ENCODE measurements at places on chromosomes 13 and 19.
A peak's percentile ranks its signal among the peaks of the same experiment; 100 is the strongest.

DNA sequence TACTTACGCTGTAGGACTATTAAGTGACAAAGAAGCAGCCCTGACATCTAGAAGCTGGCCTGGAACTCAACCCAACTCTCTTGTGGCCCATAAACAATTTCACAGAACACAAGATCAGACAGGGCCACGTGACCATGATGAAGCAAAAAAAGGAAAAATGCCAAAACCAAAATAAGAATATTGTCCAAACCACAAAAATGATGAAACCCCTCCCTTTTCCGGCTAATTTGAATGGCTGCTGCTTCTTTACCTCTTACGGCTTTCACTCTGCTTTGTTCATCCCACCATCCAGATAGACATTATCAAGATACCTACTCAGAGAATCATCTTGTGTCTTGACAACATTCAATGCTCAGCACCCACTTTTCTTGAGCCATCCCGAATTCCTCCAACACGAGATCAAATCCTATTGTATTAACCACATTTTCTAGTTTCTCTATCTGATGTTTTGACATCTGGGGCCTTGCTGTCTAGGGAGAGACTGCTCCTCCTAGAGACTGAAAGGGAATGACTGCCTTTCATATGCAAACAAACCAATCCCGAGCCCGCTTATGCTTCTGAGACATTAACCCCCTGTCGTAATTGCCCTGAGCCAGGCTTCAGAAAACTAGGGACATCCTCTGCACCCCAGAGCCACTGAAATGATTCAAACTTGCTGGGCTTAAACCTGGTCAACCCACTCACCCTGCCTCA, 186.3 kb downstream of the TDRD3 start:
- no peak for DNase-seq

GRCh38 chr13:60538566-60538965, 141.5 kb downstream of the TDRD3 start:
- no peak for DNase-seq

GRCh38 chr13:113875837-113876281, 12.0 kb upstream of the GAS6 start:
- no peak for DNase-seq

DNA sequence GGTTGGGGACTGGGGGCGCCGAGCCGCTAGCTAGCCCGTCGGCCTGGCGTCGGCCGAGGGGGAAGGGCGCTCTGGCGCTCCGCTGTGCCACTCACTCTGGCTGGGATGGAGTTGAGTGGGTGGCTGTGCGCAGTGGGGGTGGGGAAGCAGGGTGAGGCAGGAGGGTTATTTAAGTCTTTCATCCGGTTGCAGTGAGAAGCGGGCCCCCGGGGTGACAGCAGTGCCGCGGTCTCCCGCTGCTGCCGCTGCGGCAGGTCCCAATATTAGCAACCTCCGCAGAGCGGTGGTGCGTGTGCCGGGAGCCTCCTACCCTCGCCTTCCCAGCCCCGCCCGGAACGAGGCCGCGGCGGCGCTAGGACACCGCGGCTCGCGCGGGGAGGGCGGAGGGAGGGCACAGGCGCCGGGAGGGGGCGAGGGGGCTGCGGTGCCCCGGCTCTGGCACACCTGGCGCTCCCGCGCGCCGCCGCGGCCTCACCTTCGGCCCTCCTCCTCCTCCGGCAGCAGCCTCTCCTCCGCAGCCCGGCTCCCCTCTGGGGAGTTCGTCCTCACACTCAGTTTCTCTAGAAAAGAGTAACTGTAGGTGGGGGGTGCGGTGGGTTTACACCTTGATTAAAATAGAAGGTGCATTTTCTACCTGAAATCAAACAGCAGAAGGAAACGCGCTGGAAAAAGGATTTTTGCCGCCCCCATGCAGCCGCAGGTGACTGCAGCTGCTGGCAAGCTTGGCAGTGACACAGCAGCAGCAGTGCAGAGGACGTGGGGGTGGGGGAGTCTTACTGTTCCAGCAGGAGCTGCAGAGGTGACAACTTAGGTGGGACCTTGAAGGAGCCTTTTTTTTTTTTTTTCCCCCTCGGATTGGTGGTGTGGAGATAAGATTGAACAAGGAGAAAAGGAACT, 4.5 kb downstream of the FGF9 start:
- peak; percentile 63 for DNase-seq

DNA sequence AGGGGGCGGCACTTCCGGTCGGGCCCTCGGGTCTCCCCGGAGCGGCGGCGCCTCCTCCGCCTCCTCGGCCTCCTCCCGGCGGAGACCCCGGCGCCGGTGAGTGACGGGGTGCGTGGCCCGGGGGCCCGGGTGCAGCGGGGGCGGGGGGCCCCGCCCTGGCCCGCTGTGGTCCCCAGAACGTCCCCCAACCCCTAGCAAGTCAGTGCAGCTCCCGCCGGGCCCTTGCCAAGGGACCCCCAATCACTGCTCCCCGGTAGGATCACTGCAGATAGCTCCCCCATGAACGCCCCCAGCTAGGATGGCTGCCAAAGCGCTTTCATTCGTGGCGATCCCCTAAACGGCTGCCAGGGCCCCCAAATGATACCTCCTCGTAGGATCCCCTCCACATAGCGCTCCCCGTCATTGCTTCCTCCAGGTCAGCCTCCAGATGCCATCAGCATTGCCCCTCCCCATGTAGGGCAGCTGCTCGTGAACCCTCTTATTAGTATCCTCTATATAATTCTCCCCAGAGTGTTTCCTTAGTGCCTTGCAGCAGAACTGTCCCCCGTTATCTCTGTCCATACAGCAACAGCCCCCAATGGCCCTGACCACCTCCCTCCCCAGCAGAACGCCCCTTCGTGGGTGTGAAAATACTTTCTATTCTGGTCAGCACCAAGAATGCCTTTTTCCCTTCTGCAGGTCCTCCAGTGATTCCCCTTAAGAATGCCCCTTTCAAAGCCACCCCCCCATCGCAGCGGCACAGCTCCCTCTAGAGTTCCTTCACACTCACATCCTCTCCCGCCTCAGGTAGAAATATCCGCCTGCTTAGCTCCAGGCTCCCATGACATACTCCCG, at the start of gene ZNF865:
Gene ZNF865, plus strand, starts transcription at position 11 of the 834 bp plus-strand sequence. CDS start 7,972 bp downstream, outside the sequence.
- peak; percentile 87 for DNase-seq

- no peak for DNase-seq
Measured at GRCh38 chr19:19487950-19488874, 27.1 kb downstream of the TSSK6 start.

GRCh38 chr13:49608651-49609331, 19.5 kb upstream of the ARL11 start:
- no peak for DNase-seq

DNA sequence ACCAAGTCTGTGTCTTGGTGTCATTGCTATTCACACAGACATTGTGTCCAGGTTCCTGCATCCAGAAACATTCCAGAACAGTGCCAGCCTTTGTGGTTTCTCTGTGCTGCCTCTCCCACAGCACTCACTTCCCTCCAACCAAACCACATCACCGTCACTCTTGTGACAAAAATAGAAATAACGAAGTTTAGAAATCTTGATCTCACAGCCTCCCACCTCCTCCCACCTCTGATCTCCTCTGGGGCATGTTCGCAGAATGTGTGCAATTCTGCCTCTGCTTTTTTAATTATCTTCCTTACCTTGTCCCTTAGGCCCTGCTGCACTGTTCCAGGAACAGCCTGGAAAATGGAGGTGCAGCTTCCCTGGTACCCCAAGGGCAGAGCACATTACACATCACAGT, 8.7 kb upstream of the SERPINE3 start:
- DNase-seq, result no peak

- no peak for DNase-seq
Measured at GRCh38 chr13:101916108-101916774, 463.8 kb downstream of the ITGBL1 start.

GRCh38 chr19:31483226-31483857, 134.1 kb upstream of the TSHZ3 start:
- no peak for DNase-seq

DNA sequence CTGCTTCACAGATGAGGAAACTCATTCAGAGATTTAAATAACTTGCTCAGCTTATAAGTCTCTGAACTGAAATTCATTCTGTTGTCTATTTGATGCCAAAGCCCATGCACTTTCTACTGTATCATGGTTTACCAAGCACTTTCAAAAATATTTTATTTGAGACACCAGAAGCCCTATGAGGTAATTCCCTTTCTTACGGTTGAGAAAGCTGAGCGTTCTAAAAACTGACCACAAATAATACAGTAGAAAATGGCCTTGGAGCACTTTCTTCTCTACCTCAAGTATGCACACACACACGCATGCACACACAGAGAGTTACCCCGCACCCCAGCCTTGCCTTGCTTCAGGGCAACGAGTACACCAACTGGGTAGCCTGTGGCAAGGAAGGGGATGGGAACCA, 228.5 kb downstream of the RFC3 start:
- DNase-seq, result no peak

GRCh38 chr13:49342454-49342853, 94.7 kb downstream of the CDADC1 start:
- no peak for DNase-seq

- no peak for DNase-seq
Measured at GRCh38 chr19:45981350-45981749, 7.7 kb upstream of the NOVA2 start.

DNA sequence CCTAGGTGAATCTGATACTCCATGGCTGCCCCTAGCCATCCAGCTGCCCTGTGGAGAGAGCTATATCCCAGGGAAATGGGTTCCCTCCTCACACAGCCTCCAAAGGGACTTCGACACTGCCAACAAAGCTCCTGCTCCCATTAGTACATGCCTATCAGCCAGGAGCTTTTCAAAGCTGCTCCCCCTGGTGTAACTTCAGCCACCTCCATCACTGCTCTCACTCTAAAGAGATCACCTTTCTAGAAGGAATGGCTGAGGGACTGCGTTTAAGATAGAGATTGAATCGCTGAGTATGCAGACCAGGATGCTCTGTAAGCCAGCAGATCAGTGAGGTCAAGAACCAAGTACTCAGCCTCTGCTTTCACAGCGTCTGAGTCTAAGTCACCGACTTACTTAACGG, 213.7 kb downstream of the NALCN start:
- DNase-seq, result no peak

All from sigmoid colon (tissue), 7 donors.